ENCODE measurements at places on chromosomes 13 and 19. TPM values are rescaled to one million over a fixed set of nuclear protein-coding genes. Genes with fewer than 3 reads are reported as not detected.

Gene C5AR2
- 0.80 TPM for total RNA-seq

Gene MYBPC2
- not detected for total RNA-seq

Gene ATP12A
- total RNA-seq, result not detected

Gene ZIC2
- 13.9 TPM for total RNA-seq

Gene ZNF45
- 12.8 TPM for total RNA-seq

Gene CEACAM4
- total RNA-seq, result not detected

Gene EFNB2
- total RNA-seq, result 1.4 TPM
